ENCODE measurements at places on chromosomes 7 and 10.

- no peak for DNase-seq
Measured at GRCh38 chr10:119203006-119203405, 4.4 kb upstream of the GRK5 start.

GRCh38 chr7:152869677-152870051, 110.1 kb downstream of the ACTR3B start:
- DNase-seq: no peak

DNA sequence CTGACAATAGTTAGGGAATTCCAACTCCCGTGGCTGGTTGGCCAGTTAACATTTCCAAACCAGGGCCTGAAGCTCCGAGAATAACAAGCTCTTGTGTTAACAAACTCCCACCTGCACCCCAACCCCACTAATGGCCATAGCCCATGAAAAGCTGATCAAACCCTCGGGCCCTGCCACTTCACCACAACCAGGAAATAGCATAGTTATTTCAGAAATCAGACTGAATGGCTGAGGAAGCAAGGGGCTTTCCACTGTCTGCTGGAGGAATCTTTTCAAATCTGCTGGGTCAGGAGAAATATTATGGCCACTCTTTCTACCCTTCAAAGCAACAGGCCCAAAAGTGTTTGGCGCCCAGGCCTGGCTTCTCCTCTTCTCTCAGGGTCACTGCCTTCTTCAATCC, 145.6 kb downstream of the GLCCI1 start:
- DNase-seq: no peak

GRCh38 chr10:62726638-62727037, 77.9 kb upstream of the ADO start:
- DNase-seq: no peak

DNA sequence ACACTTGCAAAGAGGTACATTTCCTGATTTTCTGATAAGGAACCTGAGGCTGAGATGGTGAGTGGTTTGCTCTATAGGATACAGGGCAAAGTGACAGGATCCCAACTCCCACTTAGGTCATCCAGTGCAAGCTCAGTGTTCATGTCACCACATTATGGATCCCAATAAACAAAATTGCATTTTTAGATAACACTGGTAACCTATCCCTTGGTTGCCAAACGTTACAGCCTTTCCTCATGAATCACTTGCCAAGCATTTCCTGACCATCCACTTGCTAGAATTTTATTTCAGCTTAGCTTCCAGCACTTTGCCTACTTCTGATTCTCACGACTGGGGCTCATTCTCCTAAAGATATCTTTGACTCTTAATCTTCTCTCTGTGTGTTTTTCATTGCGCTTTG, 131.4 kb upstream of the ODAD2 start:
- DNase-seq: no peak

- DNase-seq: no peak
Measured at GRCh38 chr7:22008087-22008486, 62.4 kb upstream of the CDCA7L start.

GRCh38 chr10:6713120-6713519, 133.0 kb upstream of the PRKCQ start:
- DNase-seq: no peak

DNA sequence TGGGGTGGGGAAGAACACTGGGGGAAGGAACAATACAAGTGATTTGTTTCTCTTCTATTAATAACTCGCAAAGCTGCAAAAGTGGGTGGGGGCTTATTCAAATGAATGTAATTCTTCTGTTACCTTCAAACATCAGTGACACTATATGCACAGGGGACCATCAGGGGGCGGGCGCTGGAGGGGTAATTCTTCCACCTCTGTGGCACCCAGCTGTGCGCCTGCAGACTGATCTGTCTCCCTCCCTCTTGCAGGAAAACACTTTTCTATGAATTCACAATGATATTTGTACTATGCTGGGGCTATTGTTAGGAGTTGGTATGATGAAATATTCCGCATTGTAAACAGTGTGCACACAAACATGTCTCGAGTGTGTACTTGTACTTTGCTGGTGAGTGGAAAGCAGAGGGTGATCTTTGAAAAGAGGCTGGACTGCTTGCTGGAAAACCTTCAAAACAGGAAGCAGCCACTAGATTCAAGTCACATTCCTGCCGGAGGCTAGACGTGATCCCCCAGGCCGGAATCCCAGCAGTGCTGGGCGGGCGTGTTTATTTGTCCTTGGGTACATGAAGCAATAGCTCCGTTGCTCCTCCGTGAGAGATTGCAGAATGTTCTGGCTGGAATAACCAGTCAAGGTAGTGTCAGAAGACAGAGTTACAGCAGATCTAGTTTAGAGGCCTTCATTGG, 15.8 kb upstream of the BNIP3 start:
- DNase-seq: no peak

- DNase-seq: no peak
Measured at GRCh38 chr7:29285444-29285793, 90.8 kb downstream of the CHN2 start.

DNA sequence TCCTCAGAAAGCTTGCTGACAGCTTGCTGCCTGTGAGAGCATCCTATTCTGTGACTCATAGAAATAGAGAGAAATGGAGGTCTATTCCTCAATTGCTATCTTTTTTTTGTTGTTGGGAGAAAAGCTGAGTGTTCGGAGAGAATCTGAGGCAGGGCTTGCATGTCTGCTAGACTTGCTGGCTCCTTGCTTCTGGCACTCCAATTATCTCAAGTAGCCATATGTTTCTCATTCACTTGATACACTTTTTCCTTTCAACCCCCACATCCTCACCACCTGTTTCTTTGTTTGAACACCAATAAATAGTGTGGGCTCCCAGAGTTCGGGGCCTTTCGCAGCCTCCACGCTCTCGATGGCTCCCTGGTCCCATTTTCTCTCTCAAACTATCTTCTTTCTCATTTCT, 172.2 kb downstream of the SH2D4B start:
- no peak for DNase-seq

- DNase-seq: no peak
Measured at GRCh38 chr7:22183522-22184280, 173.3 kb downstream of the RAPGEF5 start.

DNA sequence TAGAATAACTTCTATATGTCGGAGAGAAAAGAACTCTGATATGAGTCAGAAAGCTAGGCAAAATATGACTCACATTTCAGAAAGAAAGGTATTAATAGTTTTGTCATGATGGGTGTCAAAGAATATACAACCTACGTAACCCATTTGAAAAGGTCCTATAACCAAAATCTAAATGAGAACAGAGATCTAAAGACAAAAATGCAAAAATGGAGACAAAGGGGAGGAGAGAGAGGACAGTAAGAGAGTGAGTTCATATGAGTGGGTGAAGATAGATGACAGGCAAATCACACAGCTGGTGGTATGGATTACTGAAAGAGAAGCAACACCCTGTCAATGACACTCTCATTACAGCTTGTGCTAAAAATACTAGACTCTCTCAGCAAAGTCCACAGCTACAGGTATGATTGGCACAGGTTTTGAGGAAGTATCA, 25.6 kb downstream of the ANKMY2 start:
- DNase-seq: no peak

GRCh38 chr7:80187279-80187678, 52.6 kb downstream of the GNAI1 start:
- no peak for DNase-seq

DNA sequence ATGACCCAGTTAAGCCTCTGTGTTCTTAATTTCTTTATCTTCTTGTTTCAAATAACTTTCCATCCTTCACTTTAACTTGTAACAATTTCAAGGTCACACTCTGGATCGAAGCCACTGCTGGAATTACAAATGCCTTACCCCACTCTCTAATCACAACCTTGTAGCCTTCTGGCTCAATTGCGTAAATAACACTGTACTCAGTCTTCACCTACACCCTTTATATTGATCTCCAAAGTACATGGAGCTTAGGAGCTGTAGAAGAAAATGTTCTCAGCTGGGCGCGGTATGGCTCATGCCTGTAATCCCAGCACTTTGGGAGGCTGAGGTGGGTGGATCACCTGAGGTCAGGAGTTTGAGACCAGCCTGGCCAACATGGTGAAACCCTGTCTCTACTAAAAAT, 164.3 kb upstream of the NPSR1 start:
- no peak for DNase-seq

DNA sequence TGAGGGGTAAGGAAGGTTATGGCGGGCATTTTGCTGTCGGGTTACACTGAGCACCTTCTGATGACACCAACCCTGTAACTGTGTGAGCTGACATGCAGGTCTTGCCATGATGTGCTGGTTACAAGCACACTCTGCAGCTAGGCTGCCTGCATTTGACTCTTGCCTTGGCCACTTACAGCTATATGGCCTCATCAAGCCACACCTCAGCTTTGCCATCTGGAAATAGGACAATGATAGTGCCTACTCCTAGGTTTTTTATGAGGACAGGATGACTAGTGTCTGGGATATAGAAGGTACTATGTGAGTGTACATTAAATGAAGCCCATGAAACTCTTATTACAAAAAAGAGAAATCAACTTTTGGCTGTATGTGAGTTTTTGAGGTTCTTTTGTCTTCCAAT, 58.0 kb downstream of the AKR1B1 start:
- no peak for DNase-seq
